ENCODE measurements at places on chromosomes 5 and 9.

GRCh38 chr5:22728610-22729009 is 124.5 kb downstream of the CDH12 start:
- no peak for DNase-seq

DNA sequence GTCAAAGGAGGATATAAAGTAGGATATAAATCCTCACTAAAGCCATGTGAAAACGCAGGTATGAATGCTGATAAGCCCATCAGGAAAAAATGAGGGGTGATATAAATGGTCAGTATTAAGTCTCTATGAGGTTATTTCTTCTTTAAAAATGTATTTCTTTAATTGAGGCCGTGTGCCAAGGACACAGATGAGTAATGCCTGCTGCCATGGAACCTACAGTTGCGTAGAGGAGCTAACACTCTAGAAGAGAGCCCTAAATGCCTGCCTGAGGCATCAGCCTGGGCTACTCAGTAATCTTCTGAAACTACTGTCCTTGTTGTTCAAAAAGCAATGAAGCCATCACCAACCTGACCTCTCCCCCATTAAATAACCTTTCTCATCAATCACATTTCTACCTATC is 84.9 kb downstream of the KLHL3 start:
- no peak for DNase-seq

- no peak for DNase-seq
Measured at GRCh38 chr5:132029609-132030330, 18.3 kb upstream of the ACSL6 start.

DNA sequence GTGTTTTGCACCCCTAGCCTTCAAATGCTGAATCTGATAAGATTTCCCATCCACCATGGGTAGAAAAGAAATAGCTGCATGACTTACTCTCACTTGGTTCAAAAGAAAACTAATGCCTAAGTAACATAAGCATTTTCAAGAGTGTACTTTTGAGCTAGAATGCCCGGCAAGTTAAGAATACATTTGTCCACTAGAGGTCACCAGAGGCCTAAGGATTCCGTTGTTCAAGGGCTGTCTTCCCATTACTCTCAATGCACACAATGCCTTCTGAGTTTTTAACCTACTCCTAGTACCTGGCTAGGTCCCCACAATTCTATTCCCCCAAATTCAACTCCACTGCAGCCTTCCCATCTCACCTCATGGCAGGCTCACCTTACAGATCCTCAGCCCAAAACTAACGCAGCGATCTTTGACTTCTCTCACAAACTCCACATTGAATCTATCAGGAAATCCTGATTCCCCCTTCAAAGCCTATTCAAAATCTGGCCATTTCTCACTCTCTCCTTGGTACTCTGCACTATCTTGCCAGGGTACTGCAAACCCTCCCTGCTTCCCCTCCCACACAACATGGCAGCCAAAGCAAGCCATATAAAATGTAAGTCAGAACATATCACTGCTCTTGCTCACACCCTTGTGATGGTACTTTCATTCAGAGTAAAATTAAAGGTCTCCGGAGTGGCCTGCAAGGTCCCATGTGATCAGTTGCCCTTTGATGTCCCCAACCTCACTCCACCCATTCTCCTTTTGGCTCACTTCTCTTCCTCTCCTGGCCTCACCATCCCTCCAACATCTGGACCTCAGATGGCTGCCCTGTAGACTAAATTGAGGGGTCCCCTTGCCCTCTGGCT is 13.4 kb downstream of the OXCT1 start:
- DNase-seq, result no peak

DNA sequence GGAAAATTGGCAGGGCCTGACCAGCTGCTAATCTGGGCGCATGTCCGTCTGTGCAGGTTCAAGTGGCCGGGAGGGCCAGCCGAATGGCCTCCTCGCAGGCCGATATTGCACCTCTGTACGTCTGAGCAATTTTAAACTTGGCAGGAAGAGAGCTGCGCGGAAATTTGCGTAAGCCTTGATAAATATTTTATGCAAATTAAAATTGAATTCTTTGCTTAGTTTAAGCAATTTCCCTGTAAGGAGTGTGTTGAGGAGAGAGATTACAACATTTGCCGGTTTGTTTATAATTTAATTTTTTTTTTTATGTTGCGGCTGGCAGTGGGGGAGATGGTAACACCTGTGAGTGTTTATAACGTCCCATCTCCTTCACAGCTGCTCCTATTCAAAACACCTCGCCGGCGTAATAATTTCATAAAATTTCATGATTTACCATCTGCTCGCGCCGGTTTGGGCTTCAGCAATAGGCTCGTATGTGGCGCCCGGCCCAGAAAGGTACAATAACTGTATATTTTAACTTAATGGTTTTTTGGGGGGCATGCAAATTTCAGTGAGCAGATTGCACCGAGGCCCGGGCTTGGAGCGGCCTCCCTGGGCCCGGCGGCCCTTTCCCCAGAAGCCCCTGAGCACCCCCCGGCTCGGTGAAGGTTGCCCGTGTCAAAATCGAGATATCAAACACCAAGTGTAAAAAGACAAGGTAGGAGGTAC is 269.4 kb upstream of the MVB12B start:
- no peak for DNase-seq

GRCh38 chr9:93237540-93237939 is 53.6 kb downstream of the WNK2 start:
- DNase-seq, result no peak

GRCh38 chr9:112404508-112404932 is 24.6 kb downstream of the HSDL2 start:
- DNase-seq, result no peak

- DNase-seq, result no peak
Measured at GRCh38 chr5:54514841-54515432, 2.6 kb upstream of the SNX18 start.

DNA sequence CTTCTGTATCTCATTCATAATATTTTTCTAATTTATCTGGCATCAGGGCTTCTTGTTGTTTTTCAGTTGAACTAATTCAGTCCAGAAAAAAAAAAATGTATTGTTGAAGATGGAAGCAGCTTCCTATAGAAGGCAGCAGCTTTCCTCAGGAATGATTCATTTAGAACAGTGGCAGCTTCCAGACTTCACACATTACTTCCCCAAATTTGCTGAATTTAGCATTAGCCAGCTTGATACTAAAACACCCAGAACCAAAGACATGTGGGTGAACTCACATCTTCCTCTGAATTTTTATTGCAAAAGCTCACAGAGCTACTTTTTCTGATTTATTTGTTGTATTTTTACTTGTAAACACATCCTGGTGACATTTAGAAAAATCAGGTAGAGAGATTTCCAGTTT is 53.8 kb downstream of the HCN1 start:
- DNase-seq, result no peak

GRCh38 chr5:10660720-10661387 is 97.0 kb downstream of the ANKRD33B start:
- peak; percentile 61 for DNase-seq

GRCh38 chr5:21823076-21823574 is 1030.0 kb downstream of the CDH12 start:
- DNase-seq, result no peak

DNA sequence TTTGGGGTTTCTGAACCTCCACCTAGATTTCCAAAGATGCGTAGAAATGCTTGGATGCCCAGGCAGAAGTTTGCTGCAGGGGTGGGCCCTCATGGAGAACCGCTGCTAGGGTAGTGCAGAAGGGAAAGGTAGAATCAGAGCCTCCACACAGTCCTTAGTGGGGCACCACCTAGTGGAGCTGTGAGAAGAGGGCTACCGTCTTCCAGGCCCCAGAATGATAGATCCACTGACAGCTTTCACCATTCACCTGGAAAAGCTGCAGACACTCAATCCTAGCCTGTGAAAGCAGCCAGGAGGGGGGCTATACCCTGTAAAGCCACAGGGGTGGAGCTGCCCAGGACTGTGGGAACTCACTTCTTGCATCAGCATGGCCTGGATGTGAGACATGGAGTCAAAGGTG is 13.3 kb upstream of the HSDL2 start:
- no peak for DNase-seq

- DNase-seq, result no peak
Measured at GRCh38 chr5:135398160-135398854, 724 bp downstream of the MACROH2A1 start.

DNA sequence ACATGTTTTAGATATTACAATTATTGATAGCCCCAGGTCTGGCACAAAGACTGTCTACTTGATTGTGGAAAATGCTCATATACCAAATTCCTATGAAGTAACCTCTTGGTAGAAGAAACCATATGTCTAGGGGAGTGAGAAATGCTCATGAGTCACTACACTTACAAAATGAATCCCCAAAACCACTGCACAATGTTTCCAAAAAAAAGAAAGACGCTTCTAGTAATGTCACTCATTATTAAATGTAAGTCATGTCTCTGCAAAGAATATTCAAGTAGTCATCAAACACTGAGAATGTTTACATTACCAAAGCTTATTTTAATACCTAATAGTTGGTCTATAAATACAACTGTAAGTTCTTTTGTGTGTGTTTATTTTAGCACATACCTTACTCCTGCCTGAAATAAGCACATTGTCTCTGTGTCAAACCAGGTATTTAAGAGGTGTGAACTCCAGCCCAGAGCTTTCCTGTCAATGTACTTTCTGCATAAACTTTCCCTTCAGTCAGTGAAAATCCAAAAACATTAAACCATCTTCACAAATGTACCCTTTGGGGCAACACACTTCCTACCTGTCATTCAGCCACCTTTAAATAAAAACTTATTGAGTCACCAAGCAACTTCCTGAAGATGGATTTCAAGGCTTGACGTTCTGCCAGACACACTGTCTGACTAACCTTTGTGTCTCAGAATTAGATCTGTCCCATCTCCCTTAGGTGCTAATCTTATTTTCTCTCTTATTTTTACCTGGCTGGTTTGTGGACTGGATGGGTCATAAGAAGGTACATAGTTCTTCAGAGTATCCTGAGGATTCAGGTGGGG is 194.0 kb downstream of the NFIB start:
- DNase-seq, result no peak

DNA sequence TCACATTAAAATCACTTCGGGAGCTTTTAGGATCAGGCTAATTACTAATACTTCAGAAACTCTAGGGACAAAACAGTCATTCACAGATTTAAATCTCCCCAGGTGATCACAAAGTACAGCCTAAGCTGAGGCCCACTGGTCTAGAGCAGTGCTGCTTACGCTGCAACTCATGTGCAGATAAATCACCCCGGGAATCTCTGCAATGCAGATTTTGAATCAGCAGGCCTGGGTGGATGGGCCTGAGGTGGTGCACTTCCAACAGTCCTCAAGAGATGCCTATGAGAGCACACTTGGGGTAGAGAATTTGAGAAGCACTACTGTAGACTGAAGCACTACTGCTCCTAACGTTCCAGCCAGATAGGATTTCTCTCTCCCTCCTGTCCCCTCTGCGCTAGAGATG is 28.4 kb downstream of the CSF1R start:
- DNase-seq, result peak; percentile 3

GRCh38 chr9:99929652-99930051 is 23.2 kb downstream of the STX17 start:
- no peak for DNase-seq

DNA sequence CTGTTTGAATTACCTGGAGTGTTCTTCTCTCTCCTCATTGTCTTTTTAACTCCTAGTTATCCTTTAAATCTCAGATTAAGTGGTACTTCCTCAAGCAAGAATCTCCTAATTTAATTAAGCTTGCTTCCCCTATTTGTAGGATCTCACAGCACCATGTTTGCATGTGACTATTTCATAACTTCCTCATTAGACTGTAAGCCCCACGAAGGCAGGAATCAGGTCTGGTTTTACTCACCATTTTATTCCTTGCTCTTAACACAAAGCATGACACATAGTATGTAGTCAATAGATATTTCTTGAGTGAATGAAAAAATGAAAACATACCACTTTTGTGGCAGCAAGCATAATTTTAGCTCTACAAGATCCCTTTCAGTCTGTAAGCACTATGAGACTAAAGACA is 1.3 kb upstream of the ERMP1 start:
- DNase-seq, result no peak

DNA sequence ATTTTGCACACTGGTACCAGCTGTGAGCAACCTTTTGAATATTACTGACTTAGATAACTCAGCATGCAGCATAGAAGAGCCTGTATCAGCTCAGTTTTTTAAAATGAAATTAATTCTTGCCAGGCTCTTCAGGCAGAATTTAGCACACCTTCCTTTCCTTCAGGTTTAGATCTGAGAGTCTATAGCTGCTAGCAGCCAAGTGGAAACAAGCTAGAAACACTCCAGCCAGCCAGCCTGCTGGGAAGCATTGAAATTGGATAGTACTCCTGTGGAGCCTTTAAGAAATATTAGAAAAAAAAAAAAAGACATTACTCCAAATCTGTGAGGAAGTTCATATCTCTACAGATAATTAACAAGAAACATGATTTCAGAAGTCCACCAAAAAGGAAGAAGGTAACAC is 812.2 kb downstream of the DTWD2 start:
- no peak for DNase-seq

GRCh38 chr5:11851416-11851815 is 52.8 kb downstream of the CTNND2 start:
- no peak for DNase-seq

- no peak for DNase-seq
Measured at GRCh38 chr9:120442308-120442995, 137.5 kb downstream of the CDK5RAP2 start.

- no peak for DNase-seq
Measured at GRCh38 chr5:59184769-59185168, 601.9 kb downstream of the RAB3C start.

- DNase-seq, result no peak
Measured at GRCh38 chr5:59264639-59265245, 628.8 kb downstream of the PDE4D start.

DNA sequence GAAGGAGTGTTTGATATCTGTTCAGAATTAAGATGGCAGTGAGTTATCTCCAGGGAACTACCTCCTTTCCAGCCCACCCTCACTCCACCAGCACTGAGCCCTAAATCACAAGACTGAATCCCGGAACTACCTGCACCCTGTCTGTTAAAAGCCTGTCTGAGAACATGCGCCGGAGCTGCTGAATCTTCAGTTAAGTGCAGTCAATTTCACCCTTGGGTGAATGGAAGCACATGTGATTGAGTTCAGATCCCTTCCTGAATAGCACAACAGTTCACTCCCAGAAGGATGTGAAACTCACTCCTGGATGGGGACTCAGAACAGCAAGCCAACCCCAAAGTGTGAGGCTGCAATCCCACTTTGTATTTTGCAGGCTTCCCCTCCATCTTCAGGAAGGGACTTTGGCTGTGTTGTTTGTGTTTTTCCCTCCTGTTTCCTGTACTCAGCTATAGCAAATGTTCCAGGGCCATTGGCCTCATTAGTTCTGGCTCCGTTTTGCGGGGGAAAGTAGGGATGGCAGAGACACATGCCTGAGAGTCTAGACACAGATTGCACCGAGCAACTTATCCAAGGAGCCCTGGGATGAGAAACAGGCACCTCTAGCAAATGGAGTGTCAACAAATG is 43.4 kb downstream of the DPYSL3 start:
- DNase-seq, result no peak

DNA sequence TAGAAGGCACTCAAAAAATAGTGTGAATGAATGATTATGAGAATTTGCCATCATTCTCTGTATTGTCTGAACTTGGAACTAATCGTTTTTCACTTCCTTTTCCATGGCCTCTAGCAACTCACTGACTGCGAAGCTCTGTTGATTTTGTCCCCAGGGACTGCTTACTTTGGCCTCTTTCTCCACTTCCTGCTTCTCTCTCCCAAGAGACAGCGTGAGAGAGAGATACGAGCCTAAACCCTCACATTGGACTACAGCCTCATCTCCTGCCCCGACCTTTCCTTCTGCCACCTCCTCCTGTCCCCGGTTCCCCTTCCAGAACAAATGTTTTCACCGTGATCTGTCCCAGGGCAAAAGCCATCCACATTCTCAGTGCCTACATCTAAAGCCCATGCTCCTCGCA is 300.8 kb upstream of the PANK3 start:
- DNase-seq, result no peak

All from RWPE2 (cell line).